ENCODE measurements at places on chromosomes 12 and 14.

DNA sequence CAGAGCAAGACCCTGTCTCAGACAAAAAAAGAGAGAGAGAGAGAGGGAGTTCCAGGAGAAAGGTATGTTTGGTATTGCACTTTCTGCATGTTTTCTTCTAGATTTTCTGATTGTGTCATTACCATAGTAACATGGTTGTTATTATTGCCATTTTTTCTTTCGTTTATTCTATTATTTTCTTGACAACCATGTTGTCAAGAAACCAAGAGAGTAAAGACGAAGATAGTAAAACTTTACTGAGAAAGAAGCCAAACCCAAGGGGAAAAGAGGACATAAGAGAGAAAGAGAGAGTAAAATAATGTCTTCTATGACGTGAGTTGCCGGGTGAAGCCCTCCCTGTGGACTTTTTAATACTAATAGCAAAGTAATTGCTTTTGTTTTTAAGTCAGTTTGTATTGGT is 1186.0 kb upstream of the SEL1L start:
- no peak for DNase-seq

DNA sequence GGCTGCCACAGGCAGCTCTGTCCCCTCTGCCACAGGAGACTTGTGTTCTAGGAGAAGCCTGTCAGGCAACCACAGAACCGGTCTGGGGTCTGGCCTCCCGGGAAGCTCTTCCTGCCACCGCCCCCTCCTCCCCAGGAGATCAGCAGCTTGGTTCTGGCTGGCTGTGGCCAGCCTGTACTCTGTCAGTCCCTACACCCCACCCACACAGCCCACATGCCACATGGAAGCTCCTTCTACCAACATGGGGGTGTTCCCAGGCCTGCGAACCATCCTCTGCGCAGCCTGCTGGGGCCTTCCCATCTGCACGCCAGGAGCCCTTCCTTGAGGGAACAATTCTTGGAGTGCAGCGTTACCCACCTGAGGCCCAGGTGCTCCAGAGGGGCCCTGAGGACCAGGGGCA is 16.8 kb downstream of the TMEM106C start:
- DNase-seq, result no peak

GRCh38 chr14:42980419-42980818 is 1373.7 kb downstream of the LRFN5 start:
- no peak for DNase-seq

DNA sequence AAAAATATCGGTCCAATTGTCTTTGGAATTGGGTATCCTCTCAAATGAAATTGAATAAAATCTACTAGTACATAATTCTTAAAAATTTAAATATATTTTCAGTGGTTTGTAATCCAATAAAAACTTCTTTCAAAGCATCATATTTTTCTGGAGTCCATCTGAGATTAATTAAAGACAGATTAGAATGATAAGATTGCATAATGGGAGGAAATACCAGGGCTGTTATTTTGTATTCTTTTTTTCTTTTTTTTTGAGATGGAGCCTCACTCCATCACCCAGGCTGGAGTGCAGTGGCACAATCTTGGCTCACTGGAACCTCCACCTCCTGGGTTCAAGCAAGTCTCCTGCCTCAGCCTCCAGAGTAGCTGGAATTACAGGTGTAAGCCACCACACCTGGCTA is 103.8 kb downstream of the TMTC3 start:
- DNase-seq, result no peak

Data from activated CD8-positive, alpha-beta memory T cell treated with anti-CD3 and anti-CD28 coated beads for 1 hour (primary cell).